ENCODE measurements at places on chromosomes 6 and 20.

- DNase-seq, result no peak
Measured at GRCh38 chr6:69706724-69707123, 90.1 kb downstream of the LMBRD1 start.

DNA sequence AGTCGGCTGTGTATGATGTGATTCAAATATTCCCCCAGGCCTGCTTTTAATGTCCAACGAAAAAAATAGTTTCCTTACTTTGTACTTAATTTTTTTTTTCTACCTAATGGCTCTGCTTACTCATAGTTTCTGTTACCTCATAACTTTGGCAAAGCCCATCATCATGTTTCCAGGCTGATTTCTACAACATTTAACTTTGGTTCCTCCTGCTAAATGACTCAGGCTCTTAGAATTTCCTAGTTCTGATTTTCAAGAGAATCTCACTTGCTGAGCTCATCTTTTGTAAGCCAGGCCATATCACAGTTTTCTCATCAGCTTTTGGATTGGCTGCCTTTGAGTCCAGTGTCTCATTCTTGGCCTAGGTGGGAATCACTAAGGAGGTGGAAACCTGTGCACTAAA is 323.1 kb downstream of the HDGFL1 start:
- no peak for DNase-seq

DNA sequence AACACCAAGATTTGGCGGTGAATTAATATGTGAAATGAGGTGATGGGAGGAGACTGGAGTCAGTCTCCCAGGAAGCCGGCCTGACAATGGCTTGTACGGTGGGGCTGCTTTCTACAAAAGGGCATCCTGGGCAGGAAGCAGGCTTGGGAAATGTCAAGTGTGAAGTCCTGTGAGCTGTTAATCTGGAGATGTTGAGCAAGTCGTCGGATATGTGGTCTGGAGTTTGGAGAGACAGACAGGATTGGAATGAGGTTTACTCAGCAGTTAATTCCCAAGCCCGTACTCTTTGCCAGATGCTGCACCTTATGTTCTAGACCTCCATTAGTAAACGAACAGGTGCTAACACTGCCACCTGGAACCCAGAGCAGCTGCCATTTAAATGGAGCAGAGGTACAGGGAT is 107.7 kb upstream of the FOXC1 start:
- no peak for DNase-seq

GRCh38 chr6:10733863-10734262 is 11.0 kb downstream of the TMEM14C start:
- DNase-seq, result no peak

GRCh38 chr6:117072134-117072533 is 193.2 kb upstream of the VGLL2 start:
- peak; percentile 10 for DNase-seq

GRCh38 chr20:56653211-56653610 is 24.1 kb downstream of the TFAP2C start:
- no peak for DNase-seq

DNA sequence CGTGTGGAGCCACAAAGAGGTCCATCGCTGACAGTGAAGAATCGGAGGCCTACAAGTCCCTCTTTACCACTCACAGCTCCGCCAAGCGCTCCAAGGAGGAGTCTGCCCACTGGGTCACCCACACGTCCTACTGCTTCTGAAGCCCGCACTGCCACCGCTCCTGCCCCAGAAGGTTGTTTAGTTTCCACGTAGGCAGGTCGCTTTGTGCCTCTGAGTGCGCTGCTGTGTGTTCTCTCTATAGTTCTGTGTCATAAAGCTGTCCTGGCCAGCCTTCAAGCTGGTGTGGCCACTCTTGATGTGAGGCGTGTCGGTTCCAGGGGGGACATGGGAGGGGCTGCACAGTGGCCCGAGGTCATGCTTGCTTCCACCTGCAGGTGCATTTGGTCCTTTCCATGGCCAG is 6.4 kb upstream of the FAM209A start:
- no peak for DNase-seq

- DNase-seq, result no peak
Measured at GRCh38 chr6:142760152-142760551, 184.8 kb downstream of the HIVEP2 start.

DNA sequence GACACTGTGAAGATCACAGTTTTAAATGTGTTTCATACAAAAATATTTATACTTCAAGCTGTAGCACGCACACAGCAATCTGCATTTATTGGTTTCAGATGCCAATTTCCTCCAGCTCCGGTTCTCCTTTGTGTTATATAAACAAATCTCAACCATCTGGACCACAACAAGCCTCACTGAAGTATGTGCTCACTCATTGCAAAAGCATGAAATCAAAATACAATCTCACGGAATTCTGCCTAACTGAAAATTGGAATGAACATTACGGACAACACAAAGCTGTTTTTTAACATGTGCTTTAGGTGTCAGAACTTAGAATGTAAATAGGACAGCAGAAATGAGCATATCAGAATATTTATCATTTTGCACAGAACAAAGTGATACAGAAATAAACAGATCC is 38.0 kb downstream of the RCAN2 start:
- DNase-seq, result no peak

GRCh38 chr6:143264379-143264778 is 186.1 kb downstream of the ADAT2 start:
- no peak for DNase-seq

DNA sequence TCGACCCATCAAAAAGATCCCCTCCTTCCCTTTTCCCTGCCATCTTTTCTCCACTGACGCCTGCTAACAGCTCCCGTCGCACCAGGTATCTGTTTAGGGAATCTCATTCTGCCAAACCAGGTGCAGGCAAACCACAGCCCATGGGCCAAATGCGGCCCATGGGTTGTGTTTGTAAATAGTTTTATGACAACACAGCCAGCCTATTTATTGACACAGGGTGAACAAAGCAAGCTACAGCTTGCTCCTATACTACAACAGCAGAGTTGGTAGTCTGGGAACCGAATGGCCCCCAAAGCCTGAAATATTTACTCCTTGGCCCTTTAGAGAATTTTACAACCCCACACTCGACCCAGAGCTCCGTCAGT is 16.4 kb downstream of the NFATC2 start:
- no peak for DNase-seq
